ENCODE measurements at places on chromosomes 1 and 21.

GRCh38 chr1:10489291-10490055 lies 14.7 kb downstream of the PEX14 start:
- DNase-seq = no peak

GRCh38 chr1:21344750-21345443 lies 54.6 kb upstream of the ECE1 start:
- no peak for DNase-seq

DNA sequence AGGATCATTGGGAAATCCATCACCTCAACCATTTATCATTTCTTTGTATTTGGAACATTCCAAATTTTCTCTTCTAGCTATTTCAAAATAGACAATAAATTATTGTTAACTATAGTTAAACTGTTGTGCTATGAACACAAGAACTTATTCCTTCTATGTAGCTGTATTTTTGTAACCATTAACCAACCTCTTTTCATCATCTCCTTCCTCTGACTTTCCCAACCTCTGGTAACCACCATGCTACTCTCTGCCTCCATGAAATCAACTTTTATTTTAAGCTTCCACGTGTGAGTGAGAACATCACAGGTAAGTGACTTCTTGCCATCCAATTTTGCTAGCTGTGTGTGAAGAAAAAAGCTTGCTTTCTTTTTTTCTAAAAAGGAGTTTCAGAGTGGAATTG lies 418 bp downstream of the IFI44L start:
- no peak for DNase-seq

GRCh38 chr1:14739082-14739832 lies 140.8 kb downstream of the KAZN start:
- DNase-seq = no peak

DNA sequence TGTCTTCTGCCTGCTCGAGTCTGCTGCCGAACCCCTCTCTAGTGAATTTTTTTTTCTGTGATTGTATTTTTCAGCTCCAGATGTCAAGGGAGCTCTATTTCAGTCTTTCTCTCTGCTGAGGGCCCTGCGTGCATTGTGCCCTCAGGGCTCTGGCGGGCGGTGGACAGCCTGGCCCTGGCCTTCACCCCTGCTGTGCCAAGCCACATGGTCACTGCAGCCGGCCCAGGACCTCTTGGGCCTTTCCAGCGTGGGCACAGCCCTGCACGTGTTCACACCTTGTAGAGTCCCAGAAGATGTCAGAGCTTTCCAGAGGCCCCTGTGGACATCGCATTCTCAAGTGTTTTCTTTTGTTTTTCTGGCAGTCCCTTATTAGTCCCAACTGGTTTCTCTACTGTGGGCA lies 55.7 kb downstream of the PCNT start:
- DNase-seq = no peak

- no peak for DNase-seq
Observed at GRCh38 chr1:12665511-12665910, 21.6 kb downstream of the AADACL4 start.

GRCh38 chr1:162178432-162178831 lies 108.9 kb downstream of the NOS1AP start:
- no peak for DNase-seq

GRCh38 chr1:13543451-13544220 lies 29.8 kb upstream of the LRRC38 start:
- DNase-seq = no peak

DNA sequence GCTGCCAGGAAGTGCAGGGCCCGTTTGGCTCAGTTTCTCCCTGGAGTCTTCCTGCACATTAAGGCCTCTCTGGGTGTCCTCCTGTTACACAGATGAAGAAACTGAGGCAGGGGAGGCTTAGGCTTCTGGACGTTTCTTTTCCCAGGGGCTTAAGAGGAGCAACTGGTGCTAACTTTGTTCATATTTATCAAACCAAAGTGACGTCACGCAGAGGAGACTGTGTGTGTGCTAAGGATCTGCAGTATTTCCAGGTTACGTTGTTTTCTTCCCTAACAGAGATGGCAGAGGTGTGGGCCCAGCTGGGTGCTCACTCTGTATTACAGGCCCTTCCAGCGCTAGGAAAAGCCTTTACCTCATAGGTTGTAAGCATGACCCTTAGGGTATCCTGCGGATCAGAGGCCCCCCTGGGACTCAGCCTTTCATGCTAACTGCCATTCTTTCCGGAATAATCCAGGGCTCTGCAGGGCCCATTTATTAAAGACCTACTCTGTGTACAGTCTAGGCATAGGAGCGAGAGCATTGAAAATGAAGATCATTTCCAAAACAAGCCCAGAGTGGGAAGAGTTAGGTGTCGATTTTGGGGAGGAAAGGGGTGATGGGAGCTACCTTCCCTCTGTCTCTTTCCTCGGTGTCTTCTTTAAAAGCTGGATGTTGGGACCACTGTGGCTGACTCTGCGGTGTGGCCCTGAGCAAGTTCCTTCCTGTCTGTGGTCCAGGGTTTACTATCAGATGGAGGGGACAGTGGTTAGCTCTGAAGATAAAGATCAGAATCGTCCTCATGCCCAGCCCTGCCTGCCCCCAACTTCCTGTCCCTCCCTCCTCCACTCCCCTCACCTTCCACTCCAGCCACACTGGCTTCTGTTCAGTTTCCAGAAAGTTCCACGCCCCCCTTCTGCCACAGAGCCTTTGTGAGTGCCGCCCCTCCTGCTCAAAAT lies 4.6 kb downstream of the AGTRAP start:
- DNase-seq = no peak

GRCh38 chr1:229238674-229239415 lies 32.1 kb upstream of the RAB4A start:
- DNase-seq = no peak

GRCh38 chr1:224116131-224116530 lies 2.2 kb downstream of the FBXO28 start:
- DNase-seq = no peak

Measured in stimulated activated CD8-positive, alpha-beta memory T cell treated with anti-CD3 and anti-CD28 coated beads, Interleukin-15, amount 100 ng/mL, for 24 hours (primary cell).